ENCODE measurements at places on chromosomes 7 and 10.

GRCh38 chr10:72027498-72027897 lies 60.9 kb downstream of the SPOCK2 start:
- no peak for DNase-seq

DNA sequence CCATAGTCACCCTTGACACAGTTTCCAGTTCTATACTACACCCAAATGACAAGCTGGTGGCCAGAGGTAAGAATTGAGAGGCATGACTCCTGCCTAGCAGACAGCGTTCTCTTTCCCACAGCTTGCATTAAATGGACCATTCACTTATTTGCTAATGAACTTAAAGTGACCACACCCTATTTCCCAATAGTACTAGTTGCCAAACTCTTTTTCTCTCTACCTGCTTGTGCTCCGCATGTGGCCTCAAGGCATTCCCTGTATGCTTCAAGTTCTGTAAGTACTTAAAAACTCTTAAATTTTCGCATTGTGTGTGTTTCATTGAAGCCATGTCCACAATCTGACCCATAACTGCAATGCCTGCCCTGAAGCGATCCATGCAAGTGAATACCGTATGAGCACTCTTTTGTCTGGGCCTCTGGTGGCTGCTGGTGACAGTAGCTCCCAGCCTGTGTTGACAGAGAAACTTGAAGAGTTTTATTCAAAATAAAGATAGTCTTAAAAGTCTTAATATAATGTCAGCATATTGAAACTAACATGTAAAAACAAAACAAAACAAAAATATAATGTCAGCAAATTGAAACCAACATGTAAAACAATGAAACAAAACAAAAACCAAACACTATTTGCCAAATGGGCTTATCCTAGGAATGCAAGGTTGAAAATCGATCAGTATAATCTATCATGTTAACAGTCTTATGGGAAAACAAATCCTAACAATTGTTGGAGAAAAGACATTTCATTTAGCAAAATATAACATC lies 73.6 kb downstream of the CCSER2 start:
- DNase-seq, result no peak

DNA sequence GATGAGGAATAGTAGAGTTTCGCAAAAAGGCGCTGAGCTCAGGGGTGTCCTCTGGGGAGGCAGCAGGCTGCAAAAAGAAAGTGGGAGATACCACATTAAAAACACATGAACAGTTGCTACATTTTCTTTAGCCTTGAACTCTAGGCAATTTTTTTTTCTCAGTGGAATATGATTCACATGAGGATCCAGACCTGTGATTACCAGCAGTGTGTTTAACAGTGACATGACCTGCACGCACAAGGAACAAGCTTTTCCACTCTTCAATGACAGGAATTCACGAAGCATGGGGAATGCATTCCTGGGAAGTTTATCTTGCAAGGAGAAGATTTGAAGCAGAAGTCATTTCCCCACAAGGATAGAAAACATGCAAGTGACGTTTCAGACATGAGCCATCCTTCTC lies 161.6 kb downstream of the ITGA8 start:
- no peak for DNase-seq

DNA sequence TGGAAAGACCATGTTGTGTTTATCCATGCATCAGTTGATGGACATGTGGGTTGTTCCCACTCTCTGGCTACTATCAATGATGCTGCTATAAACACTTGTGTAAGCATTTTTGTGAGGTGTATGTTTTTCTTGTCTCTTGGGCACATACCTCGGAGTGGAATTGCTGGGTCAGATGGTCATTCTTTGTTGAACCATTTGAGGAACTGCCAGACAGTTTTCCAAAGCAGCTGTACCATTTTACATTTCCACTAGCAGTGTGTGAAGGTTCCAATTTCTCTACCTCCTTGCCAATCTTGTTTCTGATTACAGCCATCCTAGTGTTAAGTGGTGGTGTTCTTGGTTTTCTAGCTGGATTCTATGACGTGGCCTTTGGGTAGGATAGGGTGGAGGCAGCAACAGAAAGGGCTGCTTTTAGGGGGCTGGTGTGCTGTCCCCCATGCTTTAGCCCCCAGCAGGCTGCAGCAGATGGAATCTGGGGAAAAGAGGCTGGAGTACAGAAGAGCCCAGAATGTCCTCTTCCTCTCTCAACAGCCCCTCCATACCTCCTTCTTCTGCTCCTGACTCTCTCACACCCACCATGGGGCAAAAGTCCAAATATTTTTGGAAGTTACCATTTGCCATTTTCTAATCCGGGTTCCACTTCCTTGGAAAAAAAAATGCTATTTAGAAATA lies 352.7 kb downstream of the FRMD4A start:
- DNase-seq, result no peak

- DNase-seq, result no peak
These were observed 17.6 kb upstream of the GPR146 start for GRCh38 chr7:1026721-1027161.

DNA sequence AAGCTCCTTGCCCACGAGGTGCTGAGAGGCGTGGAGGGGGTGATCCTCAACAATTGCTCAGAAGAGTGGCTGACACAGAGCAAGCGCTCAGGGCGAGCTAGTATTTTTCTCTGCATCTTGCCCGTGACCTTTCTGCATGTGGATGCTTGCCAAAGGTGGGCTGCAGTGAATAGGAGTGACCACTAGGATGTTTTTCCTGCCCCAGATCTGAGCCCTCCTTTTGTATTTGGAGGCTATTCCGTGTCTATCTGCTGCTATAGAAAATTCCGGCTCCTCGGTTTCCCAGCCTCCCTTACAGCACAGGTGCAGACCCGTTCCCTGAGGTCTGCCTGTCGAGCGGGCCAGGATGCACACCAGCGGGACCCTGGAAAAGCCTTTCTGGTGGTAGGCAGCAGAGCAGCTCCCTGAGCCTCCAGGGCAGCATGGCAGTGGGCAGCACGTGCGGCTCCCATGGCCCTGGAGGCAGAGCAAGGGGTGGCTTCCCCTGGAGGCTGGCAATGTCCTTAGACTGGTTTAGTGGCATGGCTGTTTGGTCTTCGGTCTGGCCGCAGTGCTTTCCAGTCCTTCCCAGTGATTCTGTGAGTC lies 145.1 kb upstream of the PCBD1 start:
- DNase-seq, result peak; percentile 21

GRCh38 chr7:95905167-95905566 lies 132.8 kb downstream of the DYNC1I1 start:
- no peak for DNase-seq

- no peak for DNase-seq
These were observed 4.9 kb upstream of the CLDN3 start for GRCh38 chr7:73774923-73775322.

DNA sequence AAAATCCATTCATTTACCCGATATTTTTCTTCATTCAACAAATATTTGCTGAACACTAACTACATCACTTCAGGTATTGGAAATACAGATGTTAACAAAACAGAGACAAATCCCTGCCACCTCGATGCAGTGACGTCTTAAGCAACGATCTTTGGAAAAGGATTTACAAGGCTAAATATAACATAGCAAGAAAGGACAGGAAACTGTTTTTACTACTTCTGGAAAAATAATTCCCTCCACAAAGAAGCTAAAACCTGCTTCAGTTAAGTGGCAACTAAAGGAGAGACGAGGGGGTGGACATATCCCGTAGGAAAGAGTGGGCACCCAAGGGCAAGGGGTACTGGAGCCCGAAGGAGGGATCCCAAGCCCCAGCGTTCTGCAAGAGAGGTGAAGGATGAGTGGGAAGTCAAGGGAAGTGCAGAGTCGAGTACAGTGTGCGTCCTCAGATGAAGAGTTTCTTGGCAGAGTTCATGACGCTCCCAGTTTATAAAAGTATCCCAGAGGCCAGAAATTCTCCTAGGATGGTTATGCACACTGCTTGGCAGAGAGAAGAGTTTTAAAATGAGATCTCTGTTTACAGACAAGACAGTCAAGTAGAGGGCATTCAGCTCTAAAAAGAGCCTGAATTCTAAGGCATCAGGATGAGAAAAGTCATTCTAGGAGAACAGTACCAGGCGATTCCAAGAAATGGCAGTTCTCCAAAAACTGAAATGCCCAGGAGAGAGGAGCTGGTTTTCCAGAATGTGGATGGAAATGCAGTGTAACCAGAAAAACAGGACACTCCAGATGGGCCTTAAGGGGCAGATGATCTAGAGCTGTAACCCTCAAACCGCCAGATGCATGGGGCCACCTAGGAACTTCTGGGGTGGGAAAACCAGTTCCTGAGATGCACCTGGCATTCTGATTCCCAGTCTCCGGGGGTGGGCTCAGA lies 97.3 kb downstream of the GRB10 start:
- no peak for DNase-seq

DNA sequence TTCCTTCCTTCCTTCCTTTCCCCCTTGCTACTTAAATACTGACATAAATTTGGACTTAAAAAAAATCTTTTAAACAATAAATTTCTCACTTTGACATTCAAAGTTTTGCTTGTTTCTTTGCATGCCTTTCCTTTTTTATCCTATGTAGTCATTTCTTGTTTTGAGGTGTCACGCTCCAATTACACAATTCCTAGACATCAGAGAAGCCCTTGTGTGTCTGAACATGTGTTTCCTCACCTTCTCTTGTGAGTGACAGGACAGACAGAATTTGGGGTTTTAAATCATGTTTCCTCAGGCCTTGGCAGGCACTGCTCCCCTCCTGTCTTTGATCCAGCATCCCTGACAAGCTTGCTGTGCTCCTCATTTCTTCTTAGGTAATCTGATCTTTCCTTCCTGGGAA lies 91.3 kb downstream of the CYTH3 start:
- no peak for DNase-seq

DNA sequence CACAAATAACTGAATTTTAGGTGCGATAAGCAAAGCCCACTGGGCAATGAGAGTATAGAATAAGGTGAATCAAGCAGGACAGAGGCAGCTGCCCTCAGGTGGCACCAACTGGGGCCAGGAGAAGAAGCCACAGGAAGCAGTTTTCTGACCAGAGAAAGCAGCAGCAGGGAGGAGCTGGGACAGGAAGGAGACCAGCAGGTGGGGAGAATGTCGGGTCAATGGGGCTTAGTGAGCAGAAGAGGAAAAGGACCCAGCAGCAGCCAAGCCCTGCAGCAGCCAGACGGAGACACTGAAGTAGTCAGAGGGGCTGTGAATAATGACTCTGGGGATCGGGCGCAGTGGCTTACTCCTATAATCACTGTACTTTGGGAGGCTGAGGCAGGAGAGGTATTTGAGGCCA lies 209.6 kb upstream of the SH2B2 start:
- DNase-seq, result no peak

GRCh38 chr10:86944031-86944419 lies 13.4 kb downstream of the MMRN2 start:
- no peak for DNase-seq

DNA sequence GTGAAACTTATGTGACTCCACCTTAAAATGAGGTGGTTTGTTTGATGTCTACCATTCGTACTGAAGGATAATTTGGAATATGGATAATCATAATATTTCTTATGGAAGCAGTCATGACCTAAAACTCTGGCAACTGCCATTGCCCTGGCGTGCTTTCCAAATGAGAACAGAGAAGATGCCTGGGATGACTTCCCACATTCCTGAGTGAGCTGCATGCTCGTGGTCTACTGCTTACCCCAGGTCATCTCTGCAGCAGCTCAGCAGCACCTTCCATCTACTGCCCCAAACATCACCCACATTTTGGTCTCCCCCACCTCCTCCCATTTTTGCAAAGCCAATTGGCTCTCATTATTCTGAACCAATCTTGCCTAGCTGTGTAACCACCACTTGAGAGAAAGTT lies 40.1 kb downstream of the LYZL1 start:
- DNase-seq, result peak; percentile 54

DNA sequence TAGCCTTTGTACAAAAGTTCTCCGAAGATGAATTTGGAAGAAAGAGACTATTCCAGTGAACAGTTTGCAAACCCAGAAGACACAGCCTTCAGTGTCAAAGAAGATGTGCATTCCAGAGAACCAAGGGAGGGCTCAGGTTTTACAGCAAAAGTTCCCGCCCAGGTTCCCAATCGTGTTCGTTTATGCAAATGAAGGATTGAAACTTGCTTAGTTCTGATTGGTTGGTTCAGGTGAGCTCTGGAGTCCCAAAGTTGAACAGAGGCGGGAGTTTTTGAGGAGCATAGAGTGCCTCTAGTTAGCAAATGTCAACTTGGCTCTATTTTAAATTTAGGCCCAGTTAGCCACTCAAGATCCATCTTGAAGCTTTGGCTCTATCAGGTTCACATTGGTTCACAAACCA lies 51.3 kb downstream of the TMEM270 start:
- DNase-seq, result no peak

GRCh38 chr7:23295401-23295697 lies 3.8 kb upstream of the MALSU1 start:
- DNase-seq, result no peak

DNA sequence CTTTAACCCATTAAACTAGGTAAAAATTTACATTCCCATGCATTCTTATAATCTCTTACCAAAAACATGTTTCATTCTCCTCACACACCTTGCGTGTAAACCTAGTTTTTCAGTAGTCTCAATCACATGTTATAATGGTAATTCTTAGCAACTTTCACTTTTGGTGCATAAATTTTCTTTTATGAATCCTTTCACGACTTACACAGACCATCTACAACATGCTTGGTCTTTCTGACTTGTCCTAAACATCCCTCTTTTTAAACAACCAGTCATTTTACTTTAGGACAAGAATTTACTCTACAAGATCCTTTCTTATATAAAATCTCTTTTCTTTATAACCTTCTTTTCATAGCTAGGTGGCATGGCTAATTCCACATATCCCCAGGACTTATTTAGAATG lies 25.8 kb downstream of the FBXL13 start:
- no peak for DNase-seq

GRCh38 chr7:77862691-77863090 lies 64.1 kb downstream of the PHTF2 start:
- no peak for DNase-seq

GRCh38 chr10:90930971-90931871 lies 10.3 kb upstream of the ANKRD1 start:
- DNase-seq, result no peak

GRCh38 chr10:63300801-63301200 lies 165.0 kb downstream of the JMJD1C start:
- no peak for DNase-seq

All from Peyer's patch (tissue), 4 donors.